ENCODE measurements at places on chromosomes 7 and 10.

- no peak for DNase-seq
These were observed 28.5 kb downstream of the GET4 start for GRCh38 chr7:904847-905246.

- no peak for DNase-seq
These were observed 185.4 kb upstream of the PFKP start for GRCh38 chr10:2881720-2882620.

GRCh38 chr10:129759214-129760002, 204.7 kb downstream of the EBF3 start:
- DNase-seq, result peak; percentile 15

- DNase-seq, result no peak
These were observed 166.3 kb upstream of the GRM3 start for GRCh38 chr7:86477343-86477935.

- peak; percentile 80 for DNase-seq
These were observed at the start of gene CALY for GRCh38 chr10:133336577-133337369. Gene CALY (minus strand): TSS chr10:133336896. CDS start chr10:133328989, 7,907 bp downstream.

DNA sequence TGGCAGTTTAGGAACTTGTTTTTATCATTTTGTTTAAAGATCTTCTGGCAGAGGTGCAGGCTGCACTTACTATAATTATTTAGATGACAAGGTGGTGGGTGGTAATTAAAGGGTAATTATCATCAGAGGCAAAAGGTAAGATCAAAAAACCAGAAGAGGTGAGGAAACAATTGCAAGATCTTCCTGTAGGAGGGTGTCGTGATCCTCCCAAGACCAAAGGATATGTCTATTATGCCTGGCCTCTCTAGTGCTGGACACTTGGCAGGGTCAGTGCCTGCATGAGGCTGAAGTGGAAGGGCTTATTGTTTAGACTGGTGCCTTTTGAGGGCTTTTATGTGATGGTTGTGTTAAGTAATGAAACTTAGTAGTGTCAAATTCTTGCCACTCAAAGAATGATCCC, 1.8 kb upstream of the WAPL start:
- DNase-seq, result no peak

- no peak for DNase-seq
These were observed 7.4 kb downstream of the CFAP46 start for GRCh38 chr10:132934953-132935352.

DNA sequence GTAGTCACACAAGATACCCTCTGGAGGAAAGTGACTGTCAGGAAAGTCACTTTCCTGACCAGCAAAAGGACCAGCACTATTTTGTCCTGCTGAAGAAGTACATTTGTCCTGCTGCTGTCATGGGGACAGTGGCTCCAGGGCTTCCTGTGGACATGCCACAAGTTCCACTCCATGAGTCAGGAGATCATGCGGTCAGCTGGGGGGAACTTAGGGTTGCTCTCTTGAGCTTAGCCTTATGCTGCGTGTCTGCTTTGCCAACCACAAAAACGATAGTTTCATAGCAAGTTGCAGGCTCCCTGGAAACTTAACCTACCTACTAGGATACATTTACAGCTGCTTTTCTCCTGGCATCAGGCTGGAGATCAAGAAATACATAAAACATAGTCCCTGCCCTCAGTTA, 19.8 kb upstream of the ALOX5 start:
- DNase-seq, result no peak

- DNase-seq, result no peak
These were observed 372.4 kb upstream of the LRGUK start for GRCh38 chr7:133754708-133755107.

GRCh38 chr7:80830010-80830409, 88.8 kb downstream of the SEMA3C start:
- DNase-seq, result no peak

- peak; percentile 50 for DNase-seq
These were observed 26.3 kb downstream of the FAM107B start for GRCh38 chr10:14748441-14748840.

GRCh38 chr7:37916017-37916672, 472 bp downstream of the SFRP4 start:
- DNase-seq, result no peak

GRCh38 chr7:13725591-13725990, 263.9 kb downstream of the ETV1 start:
- no peak for DNase-seq

DNA sequence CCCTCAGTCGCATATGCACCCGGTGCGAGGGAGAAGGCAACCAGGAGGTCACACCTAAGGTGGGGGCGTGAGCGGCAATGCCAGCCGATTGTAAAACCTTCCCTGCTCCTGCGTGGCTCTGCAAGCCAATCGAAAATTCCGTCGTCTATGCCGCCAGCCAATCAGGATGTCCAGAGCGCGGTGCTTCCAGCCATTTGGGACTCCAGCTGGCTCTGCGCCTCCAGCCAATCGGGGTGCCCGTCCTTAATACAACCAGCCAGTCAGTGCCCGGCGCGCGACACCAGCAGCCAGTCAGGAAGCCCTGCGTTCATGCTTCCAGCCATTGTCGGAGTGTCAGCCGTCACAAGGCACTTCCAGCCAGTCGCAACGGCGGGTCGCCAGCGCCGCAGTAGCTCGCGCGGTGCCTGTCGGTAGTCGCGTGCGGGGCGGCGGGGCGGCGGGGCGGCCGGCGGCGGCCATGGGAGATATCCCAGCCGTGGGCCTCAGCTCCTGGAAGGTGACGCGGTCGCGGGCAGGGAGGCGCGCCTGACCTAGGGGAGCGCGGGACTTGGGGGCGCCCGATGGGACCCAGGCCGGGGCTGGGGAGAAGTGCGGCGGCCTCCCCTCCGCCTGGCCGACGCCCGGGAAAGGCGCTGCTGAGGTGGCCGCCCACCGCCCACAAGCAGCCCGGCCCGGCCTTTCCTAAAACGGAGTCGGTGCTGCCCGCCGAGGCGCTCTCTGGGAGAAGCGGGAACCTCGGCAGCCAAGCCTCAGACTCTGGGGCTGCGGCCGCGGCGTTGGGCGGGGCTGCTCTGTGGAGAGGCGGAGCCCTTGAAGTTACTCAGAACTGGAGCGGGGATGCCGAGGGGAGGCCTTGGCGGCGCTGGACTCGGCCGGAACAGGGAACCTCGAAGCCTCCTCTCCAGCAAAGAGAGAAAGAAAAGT, at the start of gene AKR1E2:
AKR1E2 (plus strand) TSS at position 340 of the 924 bp plus-strand sequence; CDS start at position 458, 118 bp downstream.
- DNase-seq, result peak; percentile 100

- DNase-seq, result no peak
These were observed 26.6 kb downstream of the ENO4 start for GRCh38 chr10:116875897-116876296.

GRCh38 chr10:1989090-1989489, 251.8 kb upstream of the ADARB2 start:
- no peak for DNase-seq

GRCh38 chr10:8163824-8164223, 109.3 kb downstream of the GATA3 start:
- DNase-seq, result no peak

GRCh38 chr7:51035716-51036115, 253.0 kb upstream of the GRB10 start:
- no peak for DNase-seq

DNA sequence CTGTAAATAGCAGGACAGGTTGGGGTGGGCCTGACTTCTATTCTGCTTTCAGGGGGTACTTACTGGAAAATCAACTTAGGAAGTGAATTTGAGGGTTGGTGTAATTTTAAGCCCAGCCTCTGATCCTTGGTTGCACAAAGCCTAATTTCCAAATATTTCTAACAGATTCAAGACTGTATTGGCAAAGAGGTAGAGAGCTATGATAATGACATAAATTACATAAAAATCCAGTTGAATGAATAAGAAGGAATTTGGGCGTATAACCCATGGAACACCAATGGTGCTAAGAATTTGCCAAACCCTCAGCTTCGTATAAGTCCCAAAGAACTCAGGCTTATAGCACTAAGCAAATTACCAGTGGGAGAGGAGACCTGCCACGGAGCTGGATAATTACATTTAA, 11.9 kb downstream of the CPA4 start:
- DNase-seq, result no peak

DNA sequence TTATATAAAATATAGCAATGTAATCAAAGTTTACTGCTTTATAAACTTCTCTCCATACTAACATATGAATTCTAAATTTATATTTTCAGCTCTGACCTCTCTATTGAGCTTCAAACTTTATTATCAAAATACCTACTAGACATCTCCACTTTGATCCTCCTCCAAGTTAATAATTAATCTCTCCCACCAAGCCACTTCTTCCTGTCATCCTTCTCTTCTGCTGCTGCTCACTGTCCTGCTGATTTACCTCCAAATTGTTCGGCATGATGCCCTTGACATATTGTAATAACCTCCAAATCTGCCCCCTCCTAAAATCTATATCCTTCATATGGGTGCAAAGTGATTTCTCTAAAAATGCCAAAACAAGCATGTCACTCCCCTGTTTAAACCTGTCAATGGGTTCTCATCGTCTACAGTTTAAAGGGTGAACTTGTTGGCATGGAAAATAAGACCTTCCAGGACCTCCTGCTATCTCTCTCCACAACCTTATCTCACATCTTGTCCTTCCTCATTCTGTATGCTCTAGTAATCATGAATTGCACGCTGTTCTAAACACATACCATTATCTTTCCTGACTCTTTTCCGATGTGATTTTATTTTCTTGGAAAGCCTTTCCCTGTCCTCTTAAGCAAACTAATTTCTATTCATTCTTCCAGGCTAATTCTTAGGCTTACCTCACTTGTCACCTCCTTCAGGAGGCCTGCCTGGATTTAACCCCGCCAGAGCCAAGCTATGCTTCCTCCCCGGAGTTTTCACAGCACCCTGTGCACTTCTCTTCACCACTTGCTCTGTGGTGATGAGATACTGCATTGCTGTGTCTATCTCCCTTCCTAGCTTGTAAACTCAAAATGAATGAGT, 52.1 kb upstream of the STK17A start:
- peak; percentile 39 for DNase-seq

GRCh38 chr7:100044718-100045117, 4.9 kb upstream of the ZSCAN21 start:
- DNase-seq, result peak; percentile 29

- no peak for DNase-seq
These were observed 75.1 kb downstream of the ENTPD1 start for GRCh38 chr10:95831076-95831475.

DNA sequence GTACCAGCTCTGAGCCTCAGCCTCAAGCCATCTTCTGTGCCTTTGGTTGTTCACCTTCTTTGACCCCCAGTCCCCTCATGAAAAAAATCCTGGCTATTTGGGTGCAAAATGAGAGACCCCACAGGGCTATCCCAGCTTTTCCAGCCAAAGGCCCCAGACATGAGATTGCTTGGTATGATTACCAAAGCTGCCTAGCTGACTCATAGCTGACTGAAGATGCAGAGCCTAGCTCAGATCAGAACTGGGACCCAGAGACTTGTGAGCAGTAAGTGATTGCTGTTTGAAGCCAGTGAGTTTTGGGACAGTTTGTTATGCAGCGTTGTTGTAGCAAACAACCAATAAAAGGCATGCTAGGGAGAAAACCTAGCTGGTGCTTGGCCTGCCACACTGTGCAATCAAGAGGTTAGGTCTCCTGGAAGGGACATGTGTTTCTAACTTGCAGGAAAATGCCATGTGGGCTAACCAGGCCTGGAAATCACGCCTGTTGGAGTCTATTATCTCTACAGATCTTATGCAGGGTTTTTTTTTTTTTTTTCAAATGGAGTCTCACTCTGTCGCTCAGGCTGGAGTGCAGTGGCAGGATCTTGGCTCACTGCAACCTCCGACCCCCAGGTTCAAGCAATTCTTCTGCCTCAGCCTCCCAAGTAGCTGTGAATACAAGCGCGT, 48.0 kb upstream of the DAGLB start:
- no peak for DNase-seq

- no peak for DNase-seq
These were observed 5.5 kb downstream of the ZNF775 start for GRCh38 chr7:150384406-150385301.

GRCh38 chr7:149154056-149154455, 6.8 kb downstream of the ZNF398 start:
- peak; percentile 20 for DNase-seq

- no peak for DNase-seq
These were observed 26.4 kb downstream of the KCNMA1 start for GRCh38 chr10:77611221-77611620.

GRCh38 chr10:31194986-31195385, 124.0 kb upstream of the ZEB1 start:
- DNase-seq, result no peak

DNA sequence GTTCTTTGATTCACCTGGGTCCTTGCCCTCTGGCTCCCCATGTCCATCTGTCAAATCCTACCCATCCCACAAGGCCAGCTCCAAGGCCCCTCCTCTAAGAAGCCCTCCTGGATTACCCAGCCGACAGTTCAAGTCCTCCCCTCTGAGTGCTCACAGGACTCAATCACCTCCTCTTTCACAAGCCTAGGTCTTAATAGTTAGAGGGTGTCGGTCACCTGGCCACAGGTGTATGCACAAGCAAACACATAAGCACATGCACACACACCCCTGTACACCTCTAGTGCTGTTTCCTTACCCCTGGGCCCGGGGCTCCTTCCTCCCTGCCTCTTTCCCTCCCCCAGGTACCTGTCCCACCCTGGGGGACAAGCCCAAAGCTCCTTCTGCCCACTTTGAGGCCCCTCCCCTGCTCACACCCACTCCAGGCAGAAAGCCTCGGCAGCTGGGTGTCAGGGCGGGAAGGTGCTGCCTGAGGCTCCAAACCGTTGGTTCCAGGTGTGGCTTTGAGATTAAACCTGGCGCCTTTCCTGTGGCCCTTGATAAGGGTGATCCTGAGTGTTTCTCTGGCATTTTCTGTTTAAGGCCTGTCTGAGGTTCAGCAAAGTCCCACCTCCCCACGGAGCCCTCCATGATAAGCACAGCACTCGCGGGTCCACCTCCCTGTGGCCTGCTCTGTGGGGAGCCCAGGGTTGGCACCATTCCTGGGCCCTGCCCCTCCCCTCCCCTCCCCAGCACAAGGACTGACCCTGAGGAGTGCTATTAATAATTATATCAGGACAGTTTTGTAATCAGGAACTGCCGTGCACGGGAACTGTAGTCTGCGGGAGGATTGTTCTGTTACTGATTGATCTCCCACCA, 14.6 kb upstream of the AQP1 start:
- DNase-seq, result peak; percentile 32

DNA sequence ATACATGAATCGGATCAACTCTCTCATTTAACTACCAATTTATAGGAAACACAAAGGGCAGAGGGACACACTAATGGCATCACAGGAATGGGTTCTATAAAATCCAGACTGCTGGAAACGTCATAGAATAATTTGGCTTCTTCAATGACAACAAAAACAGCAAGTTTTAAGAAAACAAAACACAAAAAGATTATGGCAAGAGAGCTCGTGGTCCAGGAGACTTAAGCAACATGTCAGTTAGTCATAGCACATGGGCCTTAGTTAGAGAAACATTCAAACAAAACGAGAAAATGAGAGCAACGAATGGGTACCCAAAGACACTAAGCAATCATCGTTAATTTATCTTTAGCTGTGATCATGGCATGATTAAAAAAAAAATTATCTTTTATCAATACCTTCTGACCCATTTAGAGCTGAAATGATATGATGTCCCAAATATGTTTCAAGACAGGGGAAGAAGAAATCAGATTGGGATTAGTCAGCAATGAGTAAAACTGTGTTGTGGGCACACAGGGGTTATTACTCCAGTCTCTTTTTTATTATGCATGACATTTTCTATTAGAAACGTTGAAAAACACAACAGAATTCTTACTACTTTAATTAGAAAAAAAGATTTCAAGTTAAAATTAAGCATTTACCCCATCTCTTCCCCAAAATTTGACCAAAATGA, 28.3 kb downstream of the NCAPG2 start:
- no peak for DNase-seq

All from Caco-2 (cell line).